ENCODE measurements at places on chromosomes 5 and 9.
A peak's percentile ranks its signal among the peaks of the same experiment; 100 is the strongest.

DNA sequence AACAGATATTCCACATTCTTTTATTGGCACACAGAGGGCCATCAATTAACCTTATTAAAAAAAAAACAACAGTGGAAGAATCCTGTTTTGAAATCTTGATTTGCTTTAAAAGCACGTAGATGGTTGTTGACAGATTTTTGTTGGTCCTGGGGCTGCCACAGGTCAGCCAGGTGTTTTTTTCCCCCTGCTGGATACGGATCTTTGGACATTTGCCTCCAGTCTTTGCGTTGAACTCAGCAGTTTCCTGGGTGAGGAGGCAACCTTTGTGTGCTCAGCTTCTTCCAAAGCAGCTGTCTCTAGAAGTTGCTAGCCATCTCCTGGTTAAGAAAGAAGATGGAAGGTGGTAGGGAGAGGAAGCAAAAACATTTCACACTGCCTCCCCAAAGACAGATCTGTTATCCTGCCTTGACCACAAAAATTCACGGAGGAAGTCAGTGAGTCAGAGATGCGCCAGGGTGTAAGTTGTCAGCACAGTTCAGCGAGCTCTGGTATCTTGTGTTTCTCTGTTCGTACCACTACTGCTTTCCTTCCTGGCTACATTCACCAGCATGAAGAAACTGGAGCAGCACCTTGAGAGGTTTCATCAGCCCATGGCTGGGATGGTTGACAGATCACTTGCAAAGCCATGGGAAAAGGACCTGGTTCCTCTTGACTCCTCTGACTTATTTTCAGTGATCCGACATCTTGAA is 207.3 kb downstream of the ARHGAP26 start:
- DNase-seq = peak; percentile 89

DNA sequence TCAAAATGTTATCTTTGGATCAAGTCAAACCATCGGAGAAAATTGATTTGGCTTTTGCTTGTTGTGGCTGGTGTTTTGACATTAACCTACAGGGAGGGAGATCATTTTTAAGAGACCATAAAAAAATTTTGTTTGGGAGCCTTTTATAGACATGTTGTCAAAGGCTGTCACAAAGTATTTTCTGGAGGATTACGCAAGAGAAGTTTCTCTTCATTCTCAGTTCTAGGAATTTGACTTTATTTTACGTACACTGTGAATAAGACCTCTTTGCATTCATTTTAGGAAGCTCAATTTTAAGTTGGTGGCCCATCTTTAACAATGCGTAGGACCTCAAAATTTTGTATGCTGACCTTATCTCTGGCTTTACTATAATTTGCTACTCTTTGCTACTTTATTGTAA is 50.2 kb upstream of the SLC44A1 start:
- peak; percentile 46 for DNase-seq

GRCh38 chr9:75071530-75072122 is 16.3 kb downstream of the NMRK1 start:
- DNase-seq = no peak

- no peak for DNase-seq
These were observed 48.5 kb downstream of the PLK2 start for GRCh38 chr5:58411372-58411771.

- no peak for DNase-seq
These were observed 29.4 kb downstream of the LCP2 start for GRCh38 chr5:170268153-170268689.

DNA sequence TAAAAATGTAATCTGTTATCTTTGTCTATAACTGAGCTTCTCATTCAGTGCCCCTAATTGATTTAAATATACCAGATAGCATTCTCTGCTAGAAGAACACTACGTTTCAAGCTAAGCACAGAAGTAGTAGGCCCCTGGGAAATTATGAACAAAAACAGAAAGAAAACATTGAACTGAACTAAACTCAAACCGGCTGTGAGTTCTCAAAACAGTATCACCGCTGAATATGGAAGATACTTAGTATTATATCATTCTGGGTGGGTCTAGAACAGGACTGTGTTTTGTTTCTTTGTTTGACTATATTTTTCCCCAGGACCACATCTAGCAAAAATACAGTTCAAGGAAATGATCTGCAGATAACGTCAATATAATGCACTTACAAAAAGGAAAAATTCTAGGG is 95.1 kb upstream of the HMHB1 start:
- no peak for DNase-seq

- DNase-seq = no peak
These were observed 164.2 kb downstream of the MACROH2A1 start for GRCh38 chr5:135234666-135235401.

- DNase-seq = no peak
These were observed 93.8 kb downstream of the NXNL2 start for GRCh38 chr9:88628811-88629210.

DNA sequence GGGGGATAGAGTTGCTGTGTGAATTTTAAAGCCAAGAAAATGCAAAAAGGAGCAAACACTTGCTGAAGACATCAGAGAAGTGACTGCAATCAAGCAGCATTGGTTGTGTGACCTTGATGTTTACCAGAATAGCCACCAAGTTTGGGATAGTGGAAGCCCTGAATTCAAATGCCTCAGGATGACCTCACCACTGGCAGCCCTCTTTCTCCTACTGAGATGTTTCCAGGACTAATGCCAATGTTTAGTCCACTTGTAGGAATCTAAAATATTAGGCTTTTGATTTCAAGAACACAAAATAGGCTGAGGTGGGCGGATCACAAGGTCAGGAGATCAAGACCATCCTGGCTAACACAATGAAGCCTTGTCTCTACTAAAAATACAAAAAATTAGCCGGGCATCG is 112.2 kb upstream of the NUDT12 start:
- no peak for DNase-seq

DNA sequence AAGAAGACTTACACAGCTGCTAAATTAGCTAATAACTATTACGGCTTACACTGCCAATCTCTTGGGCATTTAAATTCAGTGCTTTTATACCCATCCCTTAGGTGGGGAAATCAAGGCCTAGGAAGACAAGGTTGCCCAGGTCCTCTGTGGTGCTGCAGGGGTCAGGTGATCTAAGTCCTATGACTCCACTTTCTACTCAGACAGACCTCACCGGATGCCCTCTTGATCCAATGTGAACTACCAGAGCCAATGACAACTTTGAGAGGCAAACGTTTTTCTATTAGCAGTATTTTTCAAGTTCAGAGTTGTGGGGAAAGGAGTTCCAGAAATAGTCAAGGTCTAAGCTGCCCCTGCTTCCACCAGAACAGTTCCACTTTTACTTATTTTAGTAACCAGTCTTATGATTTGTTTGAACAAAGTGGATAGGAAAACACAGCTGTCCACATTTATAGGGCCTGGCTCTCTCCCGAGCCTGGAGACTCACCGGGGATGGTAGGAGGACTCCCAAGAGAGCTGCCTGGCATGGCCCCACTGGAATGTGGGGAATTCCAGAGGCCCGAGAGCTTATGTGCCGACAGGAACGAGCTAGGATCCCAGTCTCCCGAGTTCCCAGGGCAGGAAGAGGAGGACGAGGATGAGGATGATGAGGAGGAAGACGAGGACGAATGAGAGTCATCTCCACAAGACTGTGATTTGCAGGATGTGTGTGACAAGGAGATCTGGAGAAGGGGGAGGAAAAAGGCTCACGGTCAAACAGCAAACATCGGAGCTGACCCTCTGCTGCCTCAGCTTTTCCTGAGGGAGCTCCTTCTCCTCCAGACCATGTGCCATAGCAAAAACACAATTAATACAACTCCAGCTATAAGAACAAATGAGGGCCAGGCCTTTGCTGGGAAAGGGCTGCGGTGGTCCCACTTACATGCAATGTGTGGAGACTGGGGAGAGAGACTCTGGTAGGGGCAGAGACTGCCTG is 16.7 kb downstream of the FAM193B start:
- no peak for DNase-seq
